T-helper 22 cell (primary cell): ENCODE measurements at places on chromosomes 6 and 20.
A peak's percentile ranks its signal among the peaks of the same experiment; 100 is the strongest.

DNA sequence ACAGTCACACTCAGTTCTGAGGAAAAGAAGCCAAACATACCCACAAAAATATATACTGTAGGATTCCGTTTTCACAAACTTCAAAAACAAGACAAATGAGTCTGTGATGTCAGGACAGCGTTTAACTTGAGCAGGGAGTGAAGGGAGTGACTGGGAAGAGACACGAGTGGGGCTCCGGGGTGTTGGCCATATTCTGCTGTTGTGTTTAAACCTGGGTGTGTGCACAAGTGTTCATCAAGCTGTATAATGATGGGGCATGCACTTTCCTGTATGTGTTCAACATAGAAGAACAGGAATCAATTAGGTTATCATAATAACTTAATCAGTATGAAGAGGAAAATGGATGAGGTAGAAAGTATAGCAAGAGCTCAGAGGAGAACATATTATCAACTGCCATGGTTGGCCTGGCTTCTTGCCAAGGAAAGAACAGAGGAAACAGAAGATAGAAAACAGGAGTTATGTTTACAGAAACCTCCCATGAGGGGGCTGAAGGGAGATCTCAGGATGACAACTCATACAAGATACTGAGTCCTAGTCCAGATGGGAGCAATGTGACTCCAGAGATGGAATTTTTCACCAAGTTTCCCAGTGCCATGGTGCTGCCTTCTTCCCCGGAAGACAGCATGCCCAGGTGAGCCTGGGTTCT, 15.1 kb upstream of the AFDN start:
- no peak for DNase-seq

DNA sequence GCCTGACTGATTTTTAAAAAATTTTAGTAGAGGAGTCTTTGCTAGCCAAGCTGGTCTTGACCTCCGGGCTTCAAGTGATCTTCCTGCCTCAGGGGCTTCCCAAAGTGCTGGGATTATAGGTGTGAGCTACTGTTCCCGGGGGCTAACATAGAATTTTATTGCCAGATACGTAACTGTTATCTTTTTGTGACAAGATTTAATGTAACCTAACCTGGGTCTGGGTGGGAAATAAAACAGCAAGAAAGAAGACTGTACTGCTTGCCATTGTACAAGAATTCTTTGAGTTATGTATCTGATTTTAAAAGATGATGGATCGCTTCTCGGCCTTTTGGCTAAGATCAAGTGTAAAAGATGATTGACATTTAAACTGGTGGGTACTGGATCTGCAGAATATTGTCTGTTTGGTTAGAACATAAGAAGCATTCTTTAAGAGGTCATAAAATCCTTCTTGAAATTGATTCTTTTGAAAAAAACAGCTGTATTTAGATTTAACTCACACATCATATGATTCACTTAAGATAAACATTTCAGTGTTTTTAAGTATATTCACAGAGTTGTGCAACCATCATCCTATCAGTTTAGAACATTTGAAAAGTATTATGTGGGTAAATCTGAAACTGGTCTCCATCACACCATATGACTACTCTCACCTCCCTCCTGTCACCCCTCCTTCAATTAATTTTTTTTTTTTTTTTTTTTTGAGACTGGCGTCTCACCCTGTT, 21.6 kb downstream of the TPX2 start:
- DNase-seq, result no peak

GRCh38 chr6:119129148-119129967, 50.9 kb upstream of the FAM184A start:
- no peak for DNase-seq

- peak; percentile 32 for DNase-seq
Measured at GRCh38 chr20:59123011-59123677, 40.5 kb upstream of the ZNF831 start.

DNA sequence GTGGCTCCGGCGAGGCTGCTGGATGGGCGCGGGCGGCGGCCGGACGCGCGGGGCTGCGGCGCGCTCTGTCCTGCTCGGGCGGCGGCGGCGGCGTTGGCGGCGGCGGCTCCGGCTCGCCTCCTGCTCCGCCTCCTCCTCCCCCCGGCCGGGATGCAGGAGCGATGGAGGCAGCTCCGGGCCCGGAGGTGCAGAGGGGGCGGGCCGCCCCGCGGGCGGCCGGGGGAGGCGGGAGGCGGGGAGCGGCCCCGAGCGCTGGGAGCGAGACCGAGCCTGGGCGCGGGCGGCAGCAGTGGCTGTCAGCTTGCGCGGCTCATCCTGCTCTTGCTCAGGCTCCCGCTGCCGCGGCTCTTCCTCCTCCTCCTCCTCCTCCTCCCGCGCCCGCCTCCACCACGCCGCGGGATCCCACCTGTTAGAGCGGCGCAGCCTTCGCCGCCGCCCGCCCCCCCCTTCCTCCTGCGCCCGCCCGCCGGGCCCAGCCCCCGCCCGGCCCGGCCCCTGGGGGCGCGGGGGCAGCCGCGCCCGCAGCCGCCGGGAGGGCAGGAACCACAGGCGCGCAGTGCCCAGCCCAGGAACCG, at the start of gene NOL4L:
NOL4L (minus strand) TSS at position 323 of the 575 bp plus-strand sequence. CDS start 443 bp downstream, outside the sequence.
- DNase-seq, result peak; percentile 30

DNA sequence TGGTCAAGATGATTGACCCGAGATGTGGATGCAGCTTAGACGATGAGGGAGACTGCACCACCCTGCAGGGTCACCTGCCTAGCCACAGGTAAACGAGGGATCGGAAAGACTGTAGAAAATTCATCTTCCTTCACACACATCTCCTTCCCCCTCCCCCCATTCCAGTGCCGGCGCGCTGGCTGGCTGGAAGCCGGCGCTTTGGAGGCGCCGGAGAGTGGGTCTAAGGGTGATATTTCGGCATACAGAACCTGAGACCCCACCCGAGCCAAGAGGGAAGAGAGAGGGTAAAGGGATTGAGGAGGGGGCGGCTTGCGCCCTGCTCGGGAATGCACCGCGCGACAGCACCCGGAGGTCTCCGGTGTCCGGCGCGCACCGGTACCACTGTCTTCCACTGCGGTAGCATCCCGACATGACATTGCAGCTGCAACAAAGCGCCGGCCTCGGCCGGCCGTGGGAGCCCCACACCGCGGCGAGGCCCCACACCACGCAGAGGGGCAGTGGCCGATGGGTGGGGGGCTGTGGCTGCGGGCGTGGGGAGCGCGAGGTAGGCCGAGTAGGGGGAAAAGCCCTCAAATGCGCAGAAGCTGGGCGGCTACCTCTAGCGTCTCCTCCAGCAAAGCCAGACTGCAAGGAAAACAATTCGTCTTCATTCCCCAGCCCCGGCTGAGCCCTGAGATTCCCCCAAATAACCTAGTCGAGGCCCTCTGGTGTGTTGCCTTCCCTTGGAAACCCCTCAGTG, 984 bp downstream of the TNFRSF21 start:
- no peak for DNase-seq

- no peak for DNase-seq
Measured at GRCh38 chr20:1478566-1478965, 11.9 kb upstream of the NSFL1C start.

DNA sequence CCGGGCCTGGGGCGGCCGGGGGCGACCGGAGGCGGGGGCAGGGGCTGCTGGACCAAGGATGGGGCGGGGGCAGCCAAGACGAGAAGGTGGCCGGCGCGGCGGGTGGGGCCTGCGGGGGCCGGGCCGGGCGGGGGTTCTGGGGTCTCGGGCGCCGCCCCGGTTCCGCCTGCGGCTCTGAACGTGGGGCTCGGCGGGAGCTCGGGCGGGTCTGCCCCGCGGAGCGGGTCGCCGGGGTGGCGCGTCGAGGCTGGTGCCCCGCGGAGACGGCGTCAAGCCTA, 204 bp downstream of the ADRM1 start:
- no peak for DNase-seq

- no peak for DNase-seq
Measured at GRCh38 chr20:32357375-32357868, 709 bp upstream of the ASXL1 start.

DNA sequence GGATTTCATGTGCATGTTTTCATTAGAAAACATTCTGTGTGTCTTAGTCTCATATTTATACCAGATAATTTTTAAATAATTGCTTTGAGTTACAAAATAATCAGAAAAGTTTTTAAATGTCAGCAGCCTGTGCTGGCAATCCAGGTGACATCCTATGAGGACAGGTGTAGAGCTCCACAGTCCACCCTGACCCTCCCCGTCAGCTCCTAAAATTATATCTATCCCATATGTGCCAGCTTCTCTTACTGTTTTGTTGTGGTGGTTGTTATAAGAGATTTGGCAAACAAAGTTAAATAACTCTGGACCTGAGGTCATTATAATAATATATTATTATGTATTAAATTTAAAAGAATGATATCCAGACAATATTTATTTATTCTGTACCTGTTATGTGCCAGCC, 253.2 kb upstream of the PLN start:
- no peak for DNase-seq

DNA sequence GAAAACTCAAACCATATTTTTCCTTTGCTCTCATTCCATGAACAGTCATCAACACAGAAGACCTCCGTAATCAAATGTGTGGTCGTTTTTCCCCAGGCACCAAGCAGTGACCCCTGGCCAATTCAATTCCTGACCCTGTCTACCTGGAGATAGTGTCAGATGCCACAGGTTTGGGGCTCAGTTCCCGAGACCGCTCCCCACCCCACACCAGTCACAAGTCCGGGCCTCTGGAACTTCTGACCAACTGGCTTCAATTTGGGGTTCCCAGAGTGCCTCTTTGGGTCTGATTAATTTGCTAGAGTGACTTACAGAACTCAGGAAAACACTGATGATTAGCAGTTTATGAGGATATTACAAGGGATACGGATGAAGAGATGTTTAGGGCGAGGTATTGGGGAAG, 6.0 kb downstream of the IGF2R start:
- DNase-seq, result no peak

- no peak for DNase-seq
Measured at GRCh38 chr6:90415178-90415577, 118.5 kb upstream of the BACH2 start.

DNA sequence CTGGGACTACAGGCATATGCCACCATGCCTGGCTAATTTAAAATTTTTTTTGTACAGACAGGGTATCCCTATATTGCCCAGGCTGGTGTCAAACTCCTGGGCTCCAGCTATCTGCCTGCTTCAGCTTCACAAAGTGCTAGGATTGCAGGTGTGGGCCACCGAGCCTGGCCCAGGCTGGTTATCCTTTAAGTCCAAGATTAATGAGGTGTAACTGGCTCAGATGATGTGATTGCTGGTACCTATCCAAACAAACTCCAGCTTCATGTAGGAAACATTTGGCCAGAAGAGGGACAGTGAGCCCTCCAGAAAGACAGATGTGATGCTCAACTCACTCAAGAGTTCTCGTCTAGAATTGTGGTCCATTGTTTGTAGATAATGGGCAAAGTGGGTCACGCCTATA, 9.2 kb upstream of the ZNF318 start:
- no peak for DNase-seq

GRCh38 chr6:47064274-47064673, 22.1 kb upstream of the ADGRF1 start:
- DNase-seq, result no peak

GRCh38 chr6:12803486-12803885, 86.9 kb downstream of the PHACTR1 start:
- DNase-seq, result no peak

GRCh38 chr20:23061262-23061661, 11.8 kb upstream of the THBD start:
- no peak for DNase-seq

DNA sequence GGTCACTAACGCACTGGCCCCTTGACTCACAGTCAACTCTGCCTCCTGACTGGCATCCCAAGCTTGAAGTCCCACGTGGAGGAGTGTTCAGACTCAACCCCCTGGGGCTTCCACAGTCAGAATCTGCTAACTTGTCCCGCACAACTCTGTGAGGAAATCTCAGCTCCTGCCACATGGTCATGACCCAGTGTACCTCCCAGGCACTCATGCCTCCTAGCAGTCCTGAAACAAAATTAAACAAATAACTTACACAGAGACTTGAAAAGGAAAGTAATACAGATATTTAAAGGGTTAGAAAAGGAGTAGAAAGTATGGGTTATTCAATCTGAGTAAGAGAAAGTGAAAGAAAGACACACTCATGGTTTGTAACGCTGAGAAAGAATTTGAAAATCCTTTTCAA, 134.9 kb downstream of the GMDS start:
- no peak for DNase-seq

DNA sequence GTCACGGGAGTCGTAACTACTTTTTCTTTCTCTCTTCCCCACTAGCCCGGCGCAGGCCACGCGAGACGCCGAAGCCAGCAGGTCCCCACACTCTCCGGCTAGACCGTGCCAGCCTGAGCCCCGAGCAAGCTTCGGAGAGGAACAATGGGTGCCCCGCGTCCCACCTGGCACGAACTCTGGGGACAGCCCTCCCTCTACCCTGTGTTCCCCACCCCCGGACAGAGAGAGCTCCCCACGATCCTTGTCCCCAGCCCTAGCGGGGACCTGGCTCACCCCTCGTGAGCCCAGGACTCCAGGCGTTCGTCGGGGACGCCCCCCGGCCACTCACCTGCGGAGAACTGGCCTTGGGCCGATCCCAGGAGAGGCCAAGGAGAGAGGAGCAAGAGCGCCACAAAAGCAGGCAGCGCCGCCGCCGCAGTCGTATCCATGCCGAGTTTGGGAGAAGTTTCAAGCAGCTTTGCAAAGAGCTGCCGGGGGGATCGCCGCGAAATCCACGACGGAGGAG, 416 bp downstream of the PTPRK start:
- DNase-seq, result no peak

- DNase-seq, result no peak
Measured at GRCh38 chr6:129603741-129604140, 106.2 kb downstream of the ARHGAP18 start.

- no peak for DNase-seq
Measured at GRCh38 chr20:39993742-39994141, 695.3 kb downstream of the MAFB start.

DNA sequence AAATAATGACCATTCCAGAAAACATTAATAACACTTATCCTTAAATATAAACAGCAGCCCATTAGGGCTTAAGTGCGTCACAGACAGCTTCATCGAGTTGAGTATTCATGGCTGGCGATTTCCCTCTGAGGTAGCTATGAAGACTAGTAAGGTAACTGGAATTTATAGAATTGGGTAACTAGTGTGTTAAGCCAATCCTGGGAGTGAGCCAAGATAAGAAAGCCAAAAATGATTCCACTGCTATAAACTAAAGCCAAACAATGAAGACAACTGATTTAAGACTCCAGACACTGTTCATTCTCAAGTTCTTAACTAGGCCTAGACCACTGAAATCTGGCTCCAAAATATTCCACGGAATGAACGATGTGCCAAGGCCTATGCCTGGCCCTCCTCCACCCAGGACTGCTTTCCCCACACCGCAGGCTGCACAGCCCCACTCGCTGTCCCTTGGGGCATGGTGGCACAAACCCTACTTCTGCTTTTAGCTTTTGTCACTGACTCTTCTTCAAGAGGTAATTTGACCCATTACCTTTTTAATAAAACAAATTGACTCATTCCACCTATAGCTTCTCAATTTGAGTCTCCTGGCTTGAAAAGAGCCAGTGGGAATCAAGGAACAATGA, 66.0 kb downstream of the BLOC1S5 start:
- DNase-seq, result no peak
